ENCODE measurements at places on chromosomes 4 and X.
A peak's percentile ranks its signal among the peaks of the same experiment; 100 is the strongest.

DNA sequence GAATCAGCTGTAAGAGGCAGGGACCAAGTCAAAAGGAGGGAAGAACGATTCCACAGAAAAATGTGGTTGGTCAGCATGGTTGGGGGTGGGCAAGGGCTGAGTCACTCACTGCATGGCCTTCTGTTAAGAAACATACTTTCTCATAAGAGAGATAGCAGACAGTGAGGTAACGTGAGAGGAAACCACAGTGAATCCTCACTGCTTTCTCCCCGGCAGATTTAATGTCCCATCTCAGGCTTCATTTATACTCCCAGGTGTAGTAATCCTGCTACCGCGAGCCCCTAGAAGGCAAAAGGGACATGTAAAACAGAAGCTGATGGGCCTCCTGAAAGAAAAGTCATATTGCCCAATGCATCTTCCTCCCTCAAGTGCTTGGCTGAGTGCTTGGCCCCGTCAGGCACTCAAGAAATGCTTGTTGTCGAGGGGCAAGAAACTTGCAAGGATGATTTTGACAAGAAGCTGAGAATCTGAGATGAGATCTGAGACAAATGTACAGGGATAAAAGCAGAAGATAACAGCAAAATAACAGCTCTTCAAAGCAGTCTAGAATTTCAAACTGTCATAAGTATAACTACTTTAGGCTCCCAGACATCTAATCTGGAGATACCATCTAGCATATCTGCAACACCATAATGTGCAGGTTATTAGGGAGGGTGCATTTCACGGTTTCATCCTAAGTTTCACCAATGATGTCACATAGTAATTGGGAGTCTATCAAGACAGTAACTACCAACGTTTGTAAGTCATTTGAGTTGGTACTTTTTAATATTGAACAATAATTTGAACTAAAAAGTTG lies 40.2 kb downstream of the SH3KBP1 start:
- DNase-seq, result peak; percentile 23

- DNase-seq, result no peak
Observed at GRCh38 chrX:108426262-108426661, 12.0 kb downstream of the COL4A6 start.

DNA sequence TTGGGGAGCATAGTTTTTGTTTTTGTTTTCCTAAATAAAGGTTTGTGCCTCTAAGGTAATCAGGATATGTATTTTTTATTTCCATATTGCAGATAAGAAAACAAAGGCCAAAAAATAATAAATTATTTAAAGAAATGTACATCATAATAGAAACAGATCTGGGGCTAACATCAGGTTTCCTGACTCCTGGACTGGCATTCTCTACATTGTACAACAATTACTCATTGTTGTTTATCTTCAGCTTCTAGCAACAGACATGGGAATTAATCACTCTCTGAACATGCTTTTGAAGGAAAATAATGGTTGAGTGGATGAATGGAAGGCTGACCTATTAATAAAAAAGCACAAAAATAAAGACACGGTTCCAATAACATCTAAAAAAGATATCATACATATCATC lies 146.2 kb downstream of the KCNIP4 start:
- DNase-seq, result no peak

DNA sequence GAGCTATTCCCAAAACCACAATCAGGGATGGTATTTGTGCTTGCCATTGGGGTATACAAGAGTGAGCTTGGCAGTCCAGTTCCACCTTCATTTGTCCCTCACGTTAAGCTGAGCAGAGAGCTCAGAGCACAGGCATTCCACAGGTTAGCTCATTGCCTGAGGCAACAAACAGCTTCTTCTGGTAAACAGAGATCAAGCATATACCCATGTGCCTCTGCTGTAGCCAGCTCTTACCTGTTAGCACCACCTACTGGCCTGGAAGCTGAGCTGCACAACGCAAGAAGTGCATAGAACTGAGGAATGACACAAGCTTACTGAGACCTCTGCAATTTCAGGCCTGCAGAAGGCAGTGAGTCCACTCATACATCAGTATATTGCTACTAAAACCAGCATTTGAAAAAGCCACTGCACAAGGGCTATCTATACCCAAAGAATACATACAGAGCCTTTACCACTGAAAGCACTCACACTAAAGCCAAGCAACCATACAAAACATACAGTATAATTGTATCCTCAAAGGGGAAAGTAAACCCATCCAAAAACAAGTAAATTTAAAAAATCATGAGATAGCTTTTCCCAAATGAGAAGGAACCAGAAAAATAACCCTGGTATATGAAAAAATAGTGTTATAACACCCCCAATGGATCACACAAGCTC lies 258.3 kb upstream of the GABRA2 start:
- no peak for DNase-seq

DNA sequence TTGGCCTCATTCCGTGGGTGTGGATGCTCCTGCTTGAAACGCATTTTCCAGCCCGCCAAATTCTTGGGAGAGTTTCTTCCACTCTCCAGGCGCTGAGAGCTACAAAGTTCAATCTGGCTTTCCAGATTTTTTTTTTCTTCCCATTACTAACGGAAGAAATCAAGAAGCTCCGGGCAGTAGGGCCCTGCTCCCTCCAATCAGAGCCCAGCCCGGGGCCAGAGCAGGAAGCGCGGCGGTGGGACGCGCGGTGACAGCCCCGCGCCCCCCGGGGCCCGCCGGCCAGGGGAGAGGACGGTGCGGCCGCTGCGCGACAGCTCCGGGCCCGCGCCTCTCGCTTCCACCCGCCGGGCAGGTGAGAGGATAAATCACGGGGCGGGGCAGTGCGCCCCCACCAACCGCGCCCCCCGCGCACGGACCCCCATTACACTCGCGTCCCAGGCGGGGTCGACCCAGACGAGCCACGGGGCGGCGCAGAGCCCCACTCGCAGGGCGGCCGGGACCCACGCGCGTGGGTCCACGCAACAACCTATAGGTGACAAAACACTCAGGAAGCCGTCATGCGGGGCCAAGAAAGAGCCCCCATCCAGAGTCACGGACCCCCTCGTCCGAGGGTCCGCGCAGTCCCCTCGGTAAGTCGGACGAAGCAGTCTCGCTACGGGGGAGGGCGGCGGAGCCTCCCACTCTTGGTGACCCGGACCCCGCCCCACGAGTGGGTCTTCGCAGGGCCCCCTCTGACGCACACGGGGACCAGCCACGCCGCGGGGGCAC lies 868 bp downstream of the AFAP1 start:
- DNase-seq, result peak; percentile 39

- DNase-seq, result no peak
Observed at GRCh38 chr4:167428156-167428555, 193.9 kb upstream of the SPOCK3 start.

GRCh38 chr4:130233377-130234047 lies 1137.6 kb downstream of the C4orf33 start:
- no peak for DNase-seq

GRCh38 chr4:153266988-153267387 lies 62.7 kb downstream of the TRIM2 start:
- DNase-seq, result no peak

DNA sequence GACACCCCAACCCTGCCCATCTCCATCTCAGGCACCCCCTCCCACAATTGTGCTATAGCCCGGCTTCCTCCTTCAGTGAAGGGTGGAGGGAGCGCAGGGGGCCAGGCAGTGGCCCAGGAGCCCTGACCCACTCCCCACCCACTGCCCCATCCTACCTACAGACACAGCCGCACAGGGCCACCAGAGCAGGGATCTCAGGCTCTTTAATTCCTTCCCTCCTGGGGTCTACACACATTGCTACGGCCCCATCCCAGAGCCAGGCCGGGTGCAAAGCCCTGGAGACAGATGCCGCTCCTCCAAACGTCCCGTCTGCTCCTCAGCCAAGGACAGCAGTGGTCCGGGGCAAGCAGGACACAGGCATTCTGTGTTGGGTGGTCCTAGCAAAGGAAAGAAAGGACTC lies 12.8 kb upstream of the DUSP9 start:
- no peak for DNase-seq

DNA sequence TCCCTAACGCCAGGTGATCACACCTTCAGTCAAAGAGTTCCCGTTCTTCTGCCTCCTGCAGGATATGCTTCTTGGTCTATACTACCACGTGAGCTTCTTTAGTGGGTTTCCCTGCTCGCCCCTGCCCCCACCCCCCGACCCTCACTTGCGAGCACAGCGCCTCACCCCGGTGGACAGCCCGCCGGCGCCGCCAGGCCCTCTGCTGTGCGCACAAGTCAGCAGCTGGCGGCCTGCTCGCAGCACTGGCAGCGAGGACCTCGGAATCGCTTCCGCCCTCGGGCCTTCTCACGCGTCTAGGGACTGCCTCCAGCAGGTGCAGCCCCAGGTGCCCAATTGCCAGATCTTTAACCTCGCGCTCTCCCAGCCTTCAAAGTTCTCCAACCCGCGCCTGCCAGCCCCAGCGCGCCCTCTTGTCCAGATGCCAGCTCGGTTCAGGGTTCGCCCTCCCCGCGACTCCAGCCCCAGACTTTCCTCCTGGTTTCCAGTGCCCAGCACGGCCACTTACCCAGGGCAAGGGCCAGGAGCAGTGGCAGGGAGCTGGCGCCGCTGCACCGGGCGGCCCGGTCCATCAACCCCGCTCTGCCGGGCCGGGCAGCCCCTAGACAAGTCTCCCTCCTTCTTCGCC lies 454 bp downstream of the BTC start:
- DNase-seq, result no peak

- no peak for DNase-seq
Observed at GRCh38 chr4:26126143-26126718, 194.6 kb upstream of the RBPJ start.

DNA sequence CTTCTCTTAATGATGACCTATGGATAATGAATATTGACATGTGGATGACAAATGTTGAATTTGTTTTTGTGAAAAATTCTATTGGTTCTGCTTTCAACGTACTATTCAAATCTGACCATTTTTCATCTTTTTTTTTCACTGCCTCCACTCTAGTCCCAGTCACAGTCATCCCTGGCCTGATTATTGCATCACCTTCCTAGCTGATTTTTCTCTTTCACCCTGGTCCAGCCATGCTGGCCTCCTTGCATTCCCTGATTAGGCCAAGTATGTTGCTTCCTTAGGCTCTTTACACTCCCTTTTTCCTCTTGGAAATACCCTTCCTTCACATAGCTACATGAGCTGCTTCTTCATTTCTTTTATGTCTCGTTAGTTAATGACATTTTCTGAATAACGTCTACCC lies 58.1 kb upstream of the MAP9 start:
- no peak for DNase-seq

DNA sequence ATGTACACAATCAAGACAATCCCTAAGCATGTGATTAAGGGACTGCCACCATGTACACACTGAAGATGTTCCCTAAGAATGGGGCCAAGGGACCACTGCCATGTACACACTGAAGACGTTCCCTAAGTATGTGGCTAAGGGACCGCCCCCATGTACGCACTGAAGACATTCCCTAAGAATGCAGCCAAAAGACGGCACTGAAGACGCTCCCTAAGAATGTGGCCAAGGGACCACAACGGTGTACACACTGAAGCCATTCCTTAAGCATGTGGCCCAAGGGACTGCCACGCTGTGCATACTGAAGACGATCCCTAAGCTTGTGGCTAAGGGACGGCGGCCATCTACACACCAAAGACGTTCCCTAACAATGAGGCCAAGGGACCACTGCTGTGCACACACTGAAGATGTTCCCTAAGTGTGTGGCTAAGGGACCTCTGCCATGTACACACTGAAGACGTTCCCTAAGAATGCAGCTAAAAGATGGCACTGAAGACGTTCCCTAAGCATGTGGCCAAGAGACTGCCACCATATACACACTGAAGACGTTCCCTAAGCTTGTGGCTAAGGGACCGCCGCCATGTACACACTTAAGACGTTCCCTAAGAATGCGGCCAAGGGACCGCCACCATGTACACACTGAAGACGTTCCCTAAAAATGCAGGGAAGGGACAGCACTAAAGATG lies 26.4 kb downstream of the DHRSX start:
- DNase-seq, result no peak

GRCh38 chrX:68942840-68943239 lies 114.0 kb downstream of the EFNB1 start:
- DNase-seq, result no peak

DNA sequence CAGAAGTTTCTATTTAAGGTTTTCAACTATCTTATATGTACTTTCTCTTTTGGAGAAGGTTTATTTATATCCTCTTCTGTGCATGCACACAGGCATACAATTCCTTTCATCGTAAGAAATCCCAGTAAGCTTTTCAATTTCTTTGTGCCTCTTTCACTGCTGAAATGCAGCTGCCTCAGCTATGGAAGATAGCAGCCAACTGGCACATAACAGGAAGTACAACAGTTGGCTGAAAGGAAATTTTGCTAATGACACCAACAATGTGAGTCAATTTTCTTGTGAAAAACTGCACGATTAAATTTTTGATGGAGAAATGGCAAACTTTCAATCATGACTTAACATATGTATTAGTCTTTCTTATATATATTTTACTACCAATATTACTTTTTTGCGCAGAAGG lies 74.5 kb upstream of the PAQR3 start:
- no peak for DNase-seq

- DNase-seq, result no peak
Observed at GRCh38 chrX:8304668-8305067, 133.6 kb upstream of the VCX2 start.

DNA sequence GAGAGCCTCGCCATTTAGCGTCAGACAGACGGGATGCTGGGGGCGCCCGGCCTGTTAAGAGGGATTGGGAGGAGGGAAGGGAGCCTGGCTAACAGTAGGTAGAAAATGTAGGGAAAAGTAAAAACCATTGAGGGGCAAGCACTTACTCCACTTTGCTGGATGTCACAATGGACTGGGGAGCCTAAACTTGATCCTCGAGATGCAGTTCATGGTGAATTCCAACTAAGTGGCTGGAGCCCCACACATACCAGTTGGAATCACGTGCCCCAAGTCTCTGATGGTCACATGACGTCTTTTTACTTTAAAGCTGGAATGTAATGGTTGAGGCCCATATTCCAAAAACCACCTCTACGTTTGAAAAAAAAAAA lies 1.5 kb downstream of the PLS3 start:
- no peak for DNase-seq

GRCh38 chrX:40420899-40421729 lies 159.7 kb upstream of the ATP6AP2 start:
- peak; percentile 38 for DNase-seq

GRCh38 chr4:12421364-12421763 lies 992.7 kb upstream of the HS3ST1 start:
- no peak for DNase-seq

DNA sequence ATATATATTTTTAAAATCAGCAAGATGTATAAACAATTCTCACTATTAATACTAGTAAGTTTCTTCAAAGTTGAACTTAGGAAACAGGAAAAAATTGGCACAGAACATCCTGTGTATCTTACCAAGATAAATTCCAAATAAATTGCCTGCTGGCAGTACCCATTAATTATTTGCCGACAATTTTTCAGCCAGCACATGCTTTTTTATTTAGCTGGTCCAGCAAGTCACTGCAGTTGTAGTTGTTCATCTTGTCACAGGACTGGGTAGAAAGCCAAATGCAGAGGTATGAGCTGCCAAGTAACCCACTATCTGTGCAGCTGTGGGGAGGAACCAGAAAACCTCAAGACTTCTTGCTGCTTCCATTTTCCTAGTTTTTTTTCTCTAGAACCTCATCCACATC lies 113.4 kb downstream of the PACRGL start:
- DNase-seq, result no peak

- no peak for DNase-seq
Observed at GRCh38 chrX:153956044-153956907, 11.8 kb upstream of the RENBP start.

All from left ventricle myocardium inferior (tissue), 1 donor.